ENCODE measurements at places on chromosomes 12 and 14. TPM values are rescaled to one million over a fixed set of nuclear protein-coding genes. Genes with fewer than 3 reads are reported as not detected.

GRCh38 chr12:57497223-57498131 lies 9.6 kb downstream of the MARS1 start:
- no peak for DNase-seq

- DNase-seq = no peak
Observed at GRCh38 chr12:118059341-118060191, 1.4 kb downstream of the WSB2 start.

GRCh38 chr14:94143711-94144110 lies 14.3 kb upstream of the IFI27L2 start:
- no peak for DNase-seq

GRCh38 chr12:51401900-51402299 lies 10.7 kb upstream of the GALNT6 start:
- DNase-seq = no peak

- no peak for DNase-seq
Observed at GRCh38 chr14:101926085-101926484, 38.3 kb upstream of the DYNC1H1 start.

- no peak for DNase-seq
Observed at GRCh38 chr14:63510538-63510937, 32.6 kb downstream of the PPP2R5E start.

DNA sequence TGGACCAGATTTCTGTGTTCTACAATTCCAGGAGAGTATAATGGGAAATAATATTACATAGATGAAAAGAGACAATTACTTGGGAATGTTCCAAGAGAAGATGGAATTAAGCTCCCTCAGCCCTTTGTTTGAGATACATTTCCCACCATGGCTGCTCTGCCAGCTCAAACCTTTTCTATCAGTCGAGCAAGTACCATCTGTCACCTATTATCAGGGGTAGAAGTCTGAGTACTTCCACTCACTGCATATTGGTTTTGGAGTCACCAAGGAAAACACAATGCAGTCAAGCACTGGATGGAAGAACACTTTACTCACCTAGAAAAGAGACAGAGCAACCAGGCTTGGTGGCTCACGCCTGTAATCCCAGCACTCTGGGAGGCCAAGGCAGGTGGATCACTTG lies 270.4 kb upstream of the FAR2 start:
- DNase-seq = no peak

GRCh38 chr12:83016218-83016835 lies 329.6 kb downstream of the TMTC2 start:
- no peak for DNase-seq

DNA sequence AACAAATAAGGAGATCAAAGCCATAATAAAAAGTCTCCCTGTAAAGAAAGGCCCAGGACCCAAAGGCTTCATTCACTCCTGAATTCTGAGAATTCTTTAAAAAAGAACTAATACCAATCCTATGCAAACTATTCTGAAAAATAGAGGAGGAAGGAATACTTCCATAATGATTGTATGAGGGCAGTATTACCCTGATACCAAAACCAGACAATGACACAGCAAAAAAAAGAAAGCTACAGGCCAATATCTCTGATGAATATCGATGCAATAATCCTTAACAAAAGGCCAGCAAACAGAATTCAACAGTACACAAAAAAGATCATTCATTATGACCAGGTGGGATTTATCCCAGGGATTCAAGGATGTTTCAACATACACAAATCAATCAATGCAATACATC lies 457.8 kb upstream of the FBXO33 start:
- DNase-seq = no peak

DNA sequence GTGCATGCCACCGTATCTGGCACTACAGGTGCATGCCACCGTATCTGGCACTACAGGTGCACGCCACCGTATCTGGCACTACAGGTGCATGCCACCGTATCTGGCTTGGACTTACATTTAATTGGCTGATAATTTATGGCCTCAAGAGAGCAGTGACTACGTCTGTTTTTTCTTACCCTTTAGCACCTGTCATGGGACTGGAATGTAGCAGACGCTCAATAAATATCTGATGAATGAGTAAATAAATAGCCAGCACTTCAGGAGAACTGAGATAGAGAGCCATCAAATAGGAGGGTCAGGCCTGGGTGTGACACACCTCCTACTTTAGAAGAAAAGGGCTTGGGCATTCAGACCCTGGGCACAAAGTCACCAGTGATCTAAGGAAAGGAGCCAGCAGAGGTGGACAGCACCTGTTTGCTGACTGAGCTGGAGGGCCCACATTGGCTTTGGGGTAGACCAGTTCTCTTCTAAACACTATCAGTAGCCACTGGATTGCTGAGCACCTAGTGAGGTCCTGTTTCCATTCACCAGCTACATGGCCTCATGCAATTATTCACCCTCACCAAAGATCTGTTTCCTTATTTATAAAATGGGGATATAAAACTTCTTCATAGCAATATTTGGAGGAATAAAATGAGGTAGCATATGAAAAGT lies 50.1 kb downstream of the RFX4 start:
- no peak for DNase-seq

The NRDE2 gene
- 35.3 TPM for total RNA-seq

The BEST3 gene
- not detected for total RNA-seq

GRCh38 chr14:53027041-53027440 lies 76.2 kb upstream of the FERMT2 start:
- no peak for DNase-seq

- DNase-seq = no peak
Observed at GRCh38 chr12:79406993-79407392, 283.8 kb downstream of the PAWR start.

The TAS2R42 gene
- not detected for total RNA-seq

DNA sequence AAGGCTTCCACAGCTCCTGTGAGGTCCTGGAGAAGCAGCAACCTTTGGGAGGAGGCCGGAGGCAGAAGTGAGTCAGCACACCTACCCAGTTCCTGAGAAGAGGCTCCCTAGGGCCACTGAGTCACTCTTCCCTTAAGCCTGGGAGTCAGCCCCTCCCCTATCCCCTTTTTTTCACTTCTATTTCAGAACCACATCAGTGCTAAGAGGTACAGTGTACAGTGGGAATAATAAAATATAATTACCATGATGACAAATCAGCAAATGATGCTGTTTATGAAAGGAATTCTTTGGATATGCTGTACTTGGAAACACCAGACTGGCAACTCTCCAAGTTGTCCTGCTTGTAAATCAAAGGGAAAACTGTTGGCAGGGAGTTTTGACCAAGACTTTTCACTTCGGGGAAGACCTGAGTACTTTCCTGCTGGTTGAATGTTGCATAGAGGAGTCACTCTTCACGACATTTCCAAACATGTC lies 7.8 kb upstream of the TBPL2 start:
- no peak for DNase-seq

DNA sequence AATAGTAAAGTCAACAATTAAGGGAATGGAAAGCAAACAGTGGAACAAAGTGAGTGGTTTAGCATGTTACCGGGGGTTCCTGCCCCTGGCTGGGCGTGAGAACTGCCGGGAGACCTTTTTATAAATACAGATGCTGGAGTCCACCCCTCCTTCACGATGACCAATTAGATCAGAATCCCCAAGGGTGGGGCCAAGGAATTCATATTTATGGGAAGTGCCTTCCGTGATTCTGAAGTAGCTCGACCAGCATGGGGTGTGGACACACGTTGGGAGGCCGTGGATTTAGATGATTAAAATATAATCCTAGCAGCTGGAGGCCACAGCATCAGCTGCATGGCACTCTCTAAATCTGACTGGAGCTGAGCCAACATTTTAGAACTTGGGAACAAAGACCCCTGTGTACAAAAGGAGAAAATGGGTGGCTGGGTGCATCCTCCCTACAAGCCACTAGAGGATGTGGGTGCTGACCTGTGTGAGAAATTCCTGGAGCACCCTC lies 87.9 kb downstream of the SRRM4 start:
- DNase-seq = no peak

The PPP4R4 gene
- not detected for total RNA-seq

The CIROP gene
- total RNA-seq = not detected

GRCh38 chr14:98138666-98139065 lies 1133.3 kb downstream of the BCL11B start:
- no peak for DNase-seq

DNA sequence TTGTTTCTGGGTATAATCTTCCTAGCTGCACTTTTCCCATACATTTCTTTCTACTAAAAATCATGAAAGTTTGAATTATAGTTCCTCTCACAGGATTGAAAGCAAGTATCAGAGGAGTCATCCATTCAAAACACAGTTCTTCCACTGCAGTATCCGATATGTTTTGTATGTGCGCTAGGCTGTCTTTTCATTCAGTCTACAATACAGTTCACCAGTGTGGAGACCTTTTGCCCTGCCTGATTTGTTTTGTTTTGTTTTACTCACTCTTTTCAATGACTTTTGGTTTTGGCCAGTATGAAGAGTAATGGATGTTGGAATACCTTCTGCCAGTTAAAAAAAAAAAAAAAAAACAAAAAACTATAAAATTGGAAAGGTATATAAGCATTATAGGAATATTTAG lies 91.4 kb downstream of the FGD4 start:
- no peak for DNase-seq

DNA sequence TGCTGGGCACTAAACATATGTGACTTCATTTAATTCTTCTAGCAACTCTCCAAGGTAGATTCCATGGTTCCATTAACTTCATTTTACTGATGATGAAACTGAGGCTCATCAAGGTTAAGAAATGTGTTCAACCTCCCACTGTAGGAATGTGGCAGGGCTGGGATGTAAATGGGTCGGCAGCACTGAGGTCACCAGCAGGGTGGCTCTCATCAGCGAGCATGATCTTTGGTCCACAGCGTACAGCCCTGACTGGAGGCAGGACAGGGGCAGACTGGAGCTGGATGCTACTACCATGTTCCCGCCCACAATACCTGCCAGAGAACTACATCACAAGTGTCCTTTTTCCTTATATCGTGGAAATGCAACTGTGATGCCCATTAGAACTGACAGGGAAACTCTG lies 4.6 kb downstream of the APPL2 start:
- no peak for DNase-seq

The GUCY2C gene
- total RNA-seq = 0.32 TPM

- no peak for DNase-seq
Observed at GRCh38 chr12:12734561-12735071, 17.4 kb downstream of the CDKN1B start.

- DNase-seq = no peak
Observed at GRCh38 chr14:95318399-95319311, 1.1 kb downstream of the CLMN start.

The ADSS1 gene
- total RNA-seq = 0.18 TPM

The SRRM4 gene
- not detected for total RNA-seq

- DNase-seq = no peak
Observed at GRCh38 chr12:69355363-69356028, 4.0 kb upstream of the YEATS4 start.

Data from activated B cell treated with CpG ODN at 0.5 μM for 24 hours (primary cell).